ENCODE measurements at places on chromosomes 3 and 15.

DNA sequence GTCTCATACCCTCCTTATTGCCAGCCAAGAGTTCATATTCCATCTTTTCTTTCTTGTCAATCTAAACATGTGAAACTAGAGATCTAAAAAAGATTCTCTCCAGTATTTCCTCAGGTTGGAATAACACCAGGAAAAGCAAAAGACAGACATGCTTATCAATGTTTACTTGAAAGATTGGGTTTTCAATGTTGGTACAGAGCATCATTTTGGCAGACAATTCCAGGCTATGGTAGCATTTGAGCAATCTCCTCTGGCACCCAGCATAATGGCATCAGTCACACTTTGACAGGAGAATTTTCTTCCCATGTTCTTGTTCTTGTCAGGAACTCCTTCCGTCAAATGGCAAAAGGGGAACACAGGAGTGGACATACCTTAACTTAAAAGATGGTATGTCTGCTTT, 61.0 kb upstream of the RARB start:
- no peak for DNase-seq

DNA sequence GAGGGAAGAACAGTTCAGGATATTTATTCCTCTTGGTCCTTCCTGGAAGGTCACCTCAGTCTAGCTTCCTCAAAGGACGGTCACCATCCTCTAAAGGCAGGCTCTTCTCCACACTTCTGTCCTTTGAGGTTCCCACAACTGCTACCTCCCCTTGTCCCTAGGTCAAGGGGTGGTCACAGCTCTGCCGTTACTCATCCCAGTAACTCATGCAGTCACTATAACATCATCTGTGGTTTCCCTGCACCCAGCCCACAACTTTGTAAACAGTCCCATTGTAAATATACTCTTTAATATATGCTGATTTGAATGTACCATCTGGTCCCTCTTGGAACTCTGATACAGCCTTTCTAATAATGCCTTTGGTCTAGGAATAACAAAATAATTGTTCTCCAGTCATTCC, 887.4 kb downstream of the FHIT start:
- no peak for DNase-seq

- DNase-seq, result peak; percentile 71
Measured at GRCh38 chr15:47196048-47196447, 521.3 kb upstream of the SEMA6D start.

DNA sequence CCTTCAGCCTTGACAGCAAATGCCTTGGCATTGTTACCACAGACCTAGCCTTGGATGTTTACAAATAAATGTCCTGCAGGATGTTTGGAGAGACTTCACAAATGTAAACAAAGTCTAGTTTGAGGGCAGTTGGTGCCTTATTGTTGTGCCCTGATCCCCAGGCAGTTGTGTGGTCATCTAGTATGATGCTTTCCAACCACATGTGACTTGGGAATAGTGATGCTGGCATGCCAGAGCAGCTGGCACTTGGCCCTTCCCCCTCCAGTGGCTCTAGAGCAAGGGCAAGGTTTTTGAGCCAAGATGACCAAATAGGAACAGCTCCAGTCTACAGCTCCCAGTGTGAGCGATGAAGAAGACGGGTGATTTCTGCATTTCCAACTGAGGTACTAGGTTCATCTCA, 258.2 kb downstream of the ADAMTS17 start:
- DNase-seq, result peak; percentile 19

GRCh38 chr15:86557018-86557550, 477.4 kb downstream of the AGBL1 start:
- no peak for DNase-seq

GRCh38 chr15:68699881-68700454, 120.7 kb downstream of the ANP32A start:
- peak; percentile 43 for DNase-seq

DNA sequence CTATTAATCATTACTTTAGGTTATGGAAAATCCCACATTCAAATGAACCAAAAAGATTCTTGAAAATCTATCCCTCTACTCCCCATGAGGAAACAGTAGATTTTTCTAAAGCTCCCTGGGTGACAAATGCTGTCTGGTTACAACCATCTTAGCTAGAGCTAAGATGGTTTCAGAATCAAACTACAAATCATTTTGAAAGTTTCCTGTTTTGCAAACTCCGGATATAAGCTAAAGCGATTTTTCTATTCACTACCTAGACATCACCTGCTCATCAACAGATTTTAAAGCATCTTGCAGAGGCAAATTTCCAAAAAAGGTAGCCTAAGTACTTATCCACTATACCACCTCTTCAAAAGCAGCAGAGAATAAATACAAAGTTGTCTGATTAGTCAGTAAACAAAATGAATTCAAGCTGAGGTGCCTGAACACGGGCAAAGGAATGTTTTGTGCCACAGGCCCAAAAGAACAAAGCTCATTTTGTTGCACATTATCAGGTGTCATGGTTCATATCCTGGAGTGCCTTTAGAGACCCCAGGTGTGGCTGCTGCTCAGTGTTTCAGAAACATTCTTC, 204.9 kb downstream of the TNIK start:
- no peak for DNase-seq

DNA sequence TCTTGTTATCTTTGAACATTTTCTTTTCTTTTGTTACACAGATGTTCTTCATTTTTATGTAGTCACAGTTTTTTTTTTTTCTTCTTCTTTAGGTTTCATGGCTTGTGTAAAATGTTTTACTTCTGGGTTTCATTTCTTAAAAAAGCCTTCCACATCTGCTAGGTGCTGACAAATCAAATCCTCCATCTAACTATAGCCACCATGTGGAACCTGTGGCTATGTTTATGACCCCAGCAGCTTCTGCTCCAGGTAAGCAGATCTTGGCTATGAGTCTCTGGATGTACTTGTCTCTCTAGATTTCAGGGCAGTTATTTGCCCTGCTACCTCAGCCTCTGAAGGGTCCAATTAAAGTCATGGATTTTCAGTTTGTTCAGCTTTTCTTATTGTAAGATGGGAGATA, 44.5 kb downstream of the OXSM start:
- no peak for DNase-seq

GRCh38 chr3:152327203-152327602, 58.5 kb downstream of the MBNL1 start:
- DNase-seq, result no peak

Data from nucleus accumbens (tissue), 56 donors.